Head of caudate nucleus (tissue), 42 donors: ENCODE measurements at places on chromosomes 6 and 20.

- no peak for DNase-seq
These were observed 72.2 kb upstream of the SPTLC3 start for GRCh38 chr20:12936524-12936923.

- no peak for DNase-seq
These were observed 213.1 kb downstream of the PHACTR1 start for GRCh38 chr6:12929678-12930077.

DNA sequence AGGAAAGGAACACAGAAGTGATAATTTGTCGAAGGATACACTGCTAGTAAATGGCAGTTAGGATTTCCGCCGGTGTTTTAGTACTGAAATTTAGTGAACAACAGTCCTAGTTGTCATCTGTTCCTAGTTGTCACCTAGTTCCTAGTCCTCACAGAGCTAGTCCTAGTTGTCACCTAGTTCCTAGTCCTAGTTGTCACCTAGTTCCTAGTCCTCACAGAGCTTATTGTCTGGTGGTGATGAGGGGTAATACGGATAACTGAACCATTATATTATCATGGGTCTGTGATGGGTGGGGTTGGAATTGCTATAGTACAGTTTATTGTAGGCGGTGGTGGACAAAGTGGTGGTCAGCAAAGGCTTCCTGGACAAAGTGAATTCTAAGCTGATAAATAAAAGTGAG is 1.8 kb downstream of the SNRNP48 start:
- DNase-seq: no peak

- DNase-seq: no peak
These were observed 420.9 kb downstream of the GJA1 start for GRCh38 chr6:121856296-121856695.

DNA sequence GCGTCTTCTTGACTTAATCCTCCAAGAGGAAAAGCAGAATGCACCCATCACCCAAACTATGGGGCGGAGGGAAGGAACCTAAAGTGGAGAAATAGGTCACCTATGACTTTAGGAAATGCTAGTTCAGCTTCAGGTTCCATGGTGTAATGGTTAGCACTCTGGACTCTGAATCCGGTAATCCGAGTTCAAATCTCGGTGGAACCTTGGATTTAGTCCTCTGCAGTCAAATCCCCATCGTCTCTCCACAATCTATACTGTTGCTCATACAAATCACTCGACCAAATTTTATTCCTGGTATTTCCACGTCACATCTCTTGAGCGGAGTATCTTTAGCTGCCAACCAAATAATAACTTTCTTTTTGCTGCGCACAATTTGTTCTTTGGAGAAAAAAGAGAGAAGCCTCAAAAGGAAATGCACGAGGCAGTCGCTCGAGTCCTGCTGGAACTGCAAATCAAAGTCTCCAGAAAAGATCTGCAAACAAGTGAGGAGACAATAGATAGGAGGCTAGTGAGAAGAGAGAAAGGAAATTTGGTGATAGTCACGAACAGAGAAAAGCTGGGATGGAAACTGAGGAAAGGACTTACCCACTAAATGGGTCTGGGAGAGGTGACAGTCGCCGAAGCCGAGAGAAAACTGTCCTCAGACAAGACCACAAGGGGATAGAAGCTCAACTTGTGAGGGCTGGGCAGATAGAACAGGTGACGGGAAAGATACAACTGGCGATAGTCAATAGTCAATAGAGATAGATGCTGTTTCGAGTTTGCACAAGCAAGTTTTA is 16.6 kb downstream of the POM121L2 start:
- no peak for DNase-seq

DNA sequence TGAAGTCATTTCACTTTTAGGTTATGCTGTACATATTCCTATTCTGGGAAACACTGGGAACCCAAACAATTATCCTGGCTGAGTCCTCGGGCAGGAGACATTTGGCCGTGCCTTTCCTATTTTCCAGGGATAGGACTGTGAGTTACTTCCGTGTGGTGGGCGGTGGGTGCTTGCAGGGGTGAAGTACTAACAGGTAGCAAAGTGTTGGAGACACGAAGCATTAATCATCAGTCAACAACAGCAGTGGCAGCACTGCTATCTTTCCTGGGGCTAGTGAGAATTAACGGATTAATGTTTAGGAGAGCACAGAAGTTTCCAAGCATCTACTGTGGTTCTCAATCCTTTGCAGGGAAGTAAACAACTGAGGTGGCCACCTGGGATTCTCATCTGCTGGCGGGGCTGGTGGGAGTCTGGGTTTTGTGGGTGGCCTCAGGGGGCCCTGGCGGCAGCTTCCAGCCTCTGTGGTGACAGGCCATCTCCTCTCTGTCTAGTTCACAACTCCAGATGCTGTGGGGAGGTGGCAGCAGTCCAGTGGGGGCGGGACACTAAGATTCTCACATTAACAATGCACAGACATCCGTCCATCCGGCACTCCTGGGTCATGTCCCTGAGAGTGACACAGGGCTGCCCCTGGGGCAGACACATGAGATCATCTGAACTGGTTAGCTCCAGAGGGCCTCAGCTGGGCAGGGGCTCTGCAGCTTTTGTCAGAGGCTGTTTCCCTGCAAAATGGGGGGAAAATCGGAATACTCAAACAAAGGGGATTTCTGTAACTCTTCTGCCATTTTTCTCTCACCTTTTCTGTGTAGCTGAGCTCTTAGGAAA is 90.9 kb downstream of the GJA10 start:
- DNase-seq: peak; percentile 93

DNA sequence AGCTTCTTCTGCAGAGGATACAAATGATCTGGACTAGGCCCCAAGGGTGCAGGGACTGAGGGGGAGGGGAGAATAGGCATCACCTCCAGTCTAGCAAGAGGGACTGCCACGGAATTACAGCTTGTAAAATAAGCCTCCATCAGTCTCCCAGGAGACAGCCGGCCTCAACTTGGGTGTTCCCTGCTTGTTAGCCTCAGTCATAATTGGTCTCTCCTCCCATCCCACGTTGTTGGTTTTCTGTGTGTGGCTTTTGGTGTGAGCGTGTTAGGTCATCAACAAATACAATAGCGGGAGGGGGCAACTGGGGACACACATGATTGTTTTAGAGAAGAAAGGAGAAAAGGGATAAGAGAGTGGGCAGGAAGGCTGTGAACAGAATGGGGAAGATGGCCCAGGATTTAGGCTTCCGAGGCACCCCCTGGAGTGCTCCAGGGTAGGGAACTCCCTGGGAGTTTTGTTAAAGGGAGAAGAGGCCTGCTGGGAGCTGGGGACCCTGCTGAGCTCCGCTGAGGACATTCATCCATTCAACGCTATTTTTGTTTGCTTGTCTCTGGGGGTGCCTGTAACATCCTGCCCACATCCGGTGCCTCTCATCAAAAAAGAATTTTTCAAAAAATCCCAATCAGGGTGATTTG is 9.2 kb downstream of the FOXA2 start:
- DNase-seq: no peak

- peak; percentile 37 for DNase-seq
These were observed 8.5 kb downstream of the SYNGAP1 start for GRCh38 chr6:33428224-33428965.

DNA sequence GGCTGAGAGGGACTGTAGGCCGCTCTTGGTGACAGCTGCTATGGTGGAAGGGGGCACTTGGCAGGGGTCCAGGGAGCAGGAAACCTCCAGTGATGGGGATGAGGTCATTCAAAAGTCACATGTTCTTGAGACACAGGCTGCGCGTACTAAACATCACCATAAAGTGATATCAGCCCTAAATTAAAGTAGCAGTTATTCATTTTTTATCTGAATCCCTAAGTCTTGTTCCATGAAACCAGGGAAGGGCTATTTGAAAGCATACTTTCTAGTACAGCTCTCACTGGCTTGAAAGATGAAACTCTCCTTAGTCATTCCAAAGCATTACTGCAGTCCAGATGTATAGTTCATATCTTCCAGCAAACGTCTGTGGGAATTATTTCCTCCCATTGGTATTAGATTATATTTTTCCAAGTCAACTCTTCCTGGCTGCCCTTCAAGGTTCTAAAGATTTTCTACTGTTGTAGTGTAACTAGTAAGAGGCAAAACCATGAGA is 373.1 kb downstream of the CD109 start:
- DNase-seq: no peak

DNA sequence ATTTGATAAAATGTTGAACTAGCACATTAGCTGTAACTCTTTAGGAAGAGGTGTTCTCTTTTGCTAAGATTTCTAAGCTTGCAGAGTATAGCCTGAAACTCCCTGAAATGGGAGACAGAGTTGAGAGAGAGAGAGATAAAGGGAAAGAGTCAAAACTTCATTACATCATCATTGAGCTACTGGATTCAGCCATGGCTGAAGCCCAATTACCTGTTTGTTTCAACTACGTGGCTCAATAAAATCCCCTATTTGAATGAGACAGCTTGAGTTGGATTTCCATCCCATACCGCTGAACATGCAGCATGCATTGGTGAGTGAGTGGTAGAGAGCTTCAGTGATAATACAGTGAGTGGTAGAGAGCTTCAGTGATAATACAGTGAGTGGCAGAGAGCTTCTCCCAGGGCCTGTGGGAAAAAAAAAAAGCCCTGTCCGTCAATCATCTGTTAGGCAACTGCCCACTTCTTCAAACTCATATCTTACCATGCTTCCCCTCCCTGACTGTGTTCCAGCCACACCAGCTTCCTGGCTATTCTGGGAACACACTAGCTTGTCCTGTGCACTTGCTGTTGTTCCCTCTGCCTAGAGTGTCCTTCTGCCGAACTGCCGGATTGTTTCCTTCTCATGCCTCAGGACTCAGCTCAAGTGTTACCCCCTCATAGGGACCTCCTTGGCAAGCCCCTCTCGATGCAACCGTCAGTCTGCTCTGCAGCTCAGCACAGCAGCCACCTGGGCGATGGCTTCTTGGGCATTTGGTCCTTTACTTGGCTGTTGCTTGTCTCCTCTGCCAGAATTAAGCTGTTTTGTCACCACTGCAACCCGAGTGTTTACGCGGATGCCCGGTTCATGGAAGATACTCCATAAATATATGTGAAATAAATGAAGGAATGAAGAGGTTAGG is 91.3 kb upstream of the EYA2 start:
- no peak for DNase-seq

DNA sequence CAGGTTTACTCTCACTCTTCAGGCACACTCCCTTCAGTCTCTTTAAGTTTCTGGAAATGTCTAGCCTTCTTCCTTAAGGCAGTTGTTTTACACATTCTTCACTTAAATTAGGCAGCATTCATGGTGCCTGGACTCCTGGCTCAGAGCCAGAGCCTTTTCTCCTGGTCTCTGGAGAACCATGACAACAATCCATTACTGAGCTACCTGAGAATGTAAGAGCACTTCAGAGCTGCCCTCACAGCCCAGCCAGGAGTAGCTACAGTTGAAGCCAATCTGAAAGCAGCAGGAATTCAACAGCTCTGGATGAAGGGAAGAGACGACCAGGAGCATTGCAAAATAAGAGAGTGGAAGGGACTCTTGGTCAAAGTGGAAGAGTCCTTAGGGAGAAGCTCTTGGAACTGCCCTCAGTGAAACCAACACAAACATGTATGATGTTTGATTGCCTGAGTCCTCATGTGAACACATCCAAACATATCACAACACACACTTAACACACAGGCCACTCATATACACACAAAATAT is 416.8 kb upstream of the SPTLC3 start:
- DNase-seq: no peak

DNA sequence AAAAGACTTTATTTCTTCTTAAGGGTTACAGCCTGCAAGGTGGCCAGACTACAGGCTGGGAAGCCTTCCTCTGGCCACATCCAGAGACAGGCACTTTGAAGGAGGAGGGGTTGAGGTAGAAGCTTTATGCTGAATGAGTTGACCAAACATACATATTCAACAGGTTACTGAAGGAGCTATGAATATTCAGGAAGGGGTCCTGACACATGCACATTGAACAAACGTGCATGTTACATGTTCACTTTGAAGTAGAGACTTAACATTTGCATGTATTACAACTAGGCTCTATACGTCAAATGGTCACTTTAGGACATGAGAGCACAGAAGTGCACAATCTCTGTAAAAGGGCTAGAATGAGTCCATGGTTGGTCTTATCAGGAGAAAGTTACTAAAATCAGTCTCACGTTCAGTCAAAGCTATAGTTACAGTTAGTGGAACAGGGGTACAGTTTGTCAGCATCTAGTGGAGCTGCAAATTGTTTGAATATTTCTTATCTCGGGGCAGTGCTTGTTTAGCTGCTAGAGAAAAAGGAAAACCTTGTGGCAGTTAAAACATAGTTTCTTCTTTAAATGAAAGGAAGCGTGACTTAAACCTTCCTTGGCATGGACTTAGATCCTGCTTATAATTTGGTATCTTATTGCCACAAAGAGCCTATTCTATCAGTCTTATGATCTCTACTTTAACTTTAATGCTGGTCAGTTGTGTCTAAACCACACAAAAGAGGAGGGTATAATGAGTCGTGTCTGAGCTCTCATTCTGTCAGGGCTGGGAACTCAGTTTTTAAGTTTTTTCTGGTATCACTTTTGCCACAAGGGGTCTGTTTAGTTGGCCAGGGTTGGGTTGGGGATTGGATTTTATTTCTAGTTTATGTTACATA is 4.6 kb upstream of the ZSCAN9 start:
- no peak for DNase-seq

GRCh38 chr6:141265756-141266623 is 866.7 kb upstream of the GJE1 start:
- DNase-seq: no peak

DNA sequence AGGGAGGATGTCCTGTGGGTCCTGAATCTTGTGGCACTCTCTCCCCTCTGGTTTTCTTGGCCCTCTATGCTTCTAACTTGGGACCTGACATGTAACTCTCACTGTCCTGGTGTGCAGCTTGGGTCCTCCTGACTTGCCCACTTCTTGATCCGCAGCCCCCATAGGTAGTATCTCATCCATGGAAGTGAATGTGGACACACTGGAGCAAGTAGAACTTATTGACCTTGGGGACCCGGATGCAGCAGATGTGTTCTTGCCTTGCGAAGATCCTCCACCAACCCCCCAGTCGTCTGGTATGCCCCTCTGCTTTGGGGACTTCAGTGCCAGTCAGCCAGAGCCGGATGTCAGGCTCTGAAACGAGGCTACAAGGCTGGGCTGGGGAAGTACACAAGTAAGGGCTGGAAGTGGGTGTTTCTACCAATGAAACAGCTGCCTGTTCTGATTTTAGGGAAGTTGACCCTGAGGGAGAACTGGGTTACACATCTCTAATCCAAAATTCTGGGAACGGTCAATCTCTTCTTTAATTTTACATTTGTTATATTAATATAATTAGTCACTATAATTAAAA is 641 bp downstream of the DBNDD2 start:
- no peak for DNase-seq

GRCh38 chr6:83615025-83615999 is 93.6 kb downstream of the SNAP91 start:
- no peak for DNase-seq
